ENCODE measurements at places on chromosomes 2 and 18.

DNA sequence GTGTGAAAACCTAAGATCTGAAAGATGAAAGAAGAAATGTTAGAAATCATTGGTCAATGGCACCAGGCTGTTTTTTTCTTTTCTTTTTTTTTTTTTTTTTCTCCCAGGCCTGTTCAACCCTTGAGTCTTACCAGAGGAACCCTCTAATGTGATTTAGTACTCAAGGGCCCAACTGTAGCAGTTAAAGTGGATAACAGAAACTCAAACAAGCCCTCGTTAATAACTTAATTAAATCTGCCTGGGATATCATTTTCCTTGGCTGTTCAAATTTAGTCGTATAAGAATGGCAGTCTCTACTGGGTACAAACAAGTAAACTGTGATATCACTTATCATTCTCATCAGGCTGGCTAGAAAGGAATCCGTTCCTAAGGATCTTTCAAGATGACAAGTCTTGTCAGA lies 16.5 kb downstream of the ARL4C start:
- DNase-seq, result no peak

- no peak for DNase-seq
These were observed 94.3 kb downstream of the ARHGAP15 start for GRCh38 chr2:143223556-143223955.

DNA sequence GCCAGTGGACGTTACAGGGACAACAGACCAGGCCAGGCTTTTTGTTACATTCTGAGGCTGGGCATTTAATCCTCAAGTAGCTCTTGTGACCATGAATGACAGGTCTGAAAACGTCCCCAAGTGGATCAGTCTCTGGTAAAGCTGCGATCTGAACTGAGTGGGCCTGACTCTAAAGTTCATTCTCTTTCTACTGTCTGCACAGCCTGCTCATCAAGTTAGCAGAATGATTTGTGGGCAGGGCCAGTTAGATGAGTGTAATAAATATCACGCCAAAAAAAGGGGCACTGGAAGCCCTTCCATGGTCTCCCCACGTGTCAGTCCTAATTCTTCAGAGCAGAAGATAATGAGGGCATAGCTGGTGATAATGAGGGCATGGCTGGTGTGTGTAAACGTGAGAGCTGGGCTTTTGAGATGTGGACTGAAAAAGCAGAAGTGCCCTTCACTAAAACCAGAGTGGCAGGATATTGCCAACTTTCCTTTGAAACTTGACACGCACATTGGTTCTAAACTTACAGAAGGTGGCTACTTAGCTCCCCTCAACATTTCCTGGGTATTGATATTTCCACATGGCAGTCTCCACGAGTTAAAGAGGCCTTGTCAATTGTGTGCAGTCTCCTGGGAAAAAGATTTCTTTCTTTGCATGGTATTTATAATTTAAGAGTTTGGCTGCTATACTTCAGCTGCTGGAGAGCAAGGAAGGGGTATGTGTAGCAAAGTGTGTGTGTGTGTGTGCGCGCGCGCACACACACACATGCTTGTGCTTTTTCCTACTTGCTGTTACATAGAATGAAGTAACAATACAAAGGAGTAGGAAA lies 72.7 kb upstream of the LYPD6B start:
- no peak for DNase-seq

- DNase-seq, result no peak
These were observed at the start of gene PTH2R for GRCh38 chr2:208406474-208407451. Gene PTH2R, plus strand, starts transcription at chr2:208406792. Its CDS starts 252 bp downstream, at chr2:208407044.

- no peak for DNase-seq
These were observed 22.1 kb upstream of the PXDN start for GRCh38 chr2:1766425-1766824.

DNA sequence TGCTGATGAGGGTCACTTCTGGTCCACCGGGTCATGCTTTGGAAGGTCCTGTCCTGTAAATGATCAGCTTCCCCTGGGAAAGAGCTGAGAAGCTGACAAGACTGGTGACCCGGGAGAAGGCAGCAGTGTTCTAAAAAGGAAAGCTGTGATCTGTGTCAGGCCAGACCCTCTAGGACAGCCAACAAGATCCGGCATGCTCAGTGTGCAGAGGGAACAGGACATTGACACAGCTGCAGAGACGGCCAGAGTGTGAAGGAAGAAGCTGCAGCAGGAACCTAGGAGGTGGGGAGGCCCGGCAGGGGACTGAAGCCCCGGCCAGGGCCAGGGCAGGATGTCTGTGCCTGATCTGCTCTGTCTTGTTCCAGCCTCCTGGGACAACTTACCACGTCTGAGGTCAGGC lies 372.7 kb upstream of the ID2 start:
- no peak for DNase-seq

- DNase-seq, result no peak
These were observed 11.0 kb downstream of the NPC1 start for GRCh38 chr18:23575309-23575651.

GRCh38 chr2:48272199-48272598 lies 257.8 kb upstream of the STON1 start:
- DNase-seq, result no peak

- DNase-seq, result no peak
These were observed 105.9 kb upstream of the ID2 start for GRCh38 chr2:8575834-8576423.

- no peak for DNase-seq
These were observed 144.8 kb downstream of the LDLRAD4 start for GRCh38 chr18:13363359-13363758.

DNA sequence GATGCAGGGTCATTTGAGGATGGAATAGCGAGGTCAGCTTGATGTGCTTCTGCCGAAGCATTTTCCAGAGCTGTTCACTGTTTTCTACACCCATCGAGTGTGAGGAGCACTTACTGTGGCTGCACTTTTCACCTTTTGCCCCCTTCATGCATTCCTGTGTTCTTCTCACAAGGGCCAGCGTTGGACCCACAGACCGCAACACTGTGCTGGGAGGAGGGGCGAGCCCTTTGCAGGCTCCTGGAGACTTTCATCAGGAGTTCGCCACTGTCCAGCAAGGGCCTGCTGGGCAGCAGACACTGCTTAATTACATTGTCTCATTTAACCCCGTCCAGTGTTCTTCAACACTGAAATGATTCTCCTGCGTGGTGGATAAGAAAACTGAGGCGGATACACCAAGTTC lies 29.9 kb downstream of the CYP26B1 start:
- no peak for DNase-seq

DNA sequence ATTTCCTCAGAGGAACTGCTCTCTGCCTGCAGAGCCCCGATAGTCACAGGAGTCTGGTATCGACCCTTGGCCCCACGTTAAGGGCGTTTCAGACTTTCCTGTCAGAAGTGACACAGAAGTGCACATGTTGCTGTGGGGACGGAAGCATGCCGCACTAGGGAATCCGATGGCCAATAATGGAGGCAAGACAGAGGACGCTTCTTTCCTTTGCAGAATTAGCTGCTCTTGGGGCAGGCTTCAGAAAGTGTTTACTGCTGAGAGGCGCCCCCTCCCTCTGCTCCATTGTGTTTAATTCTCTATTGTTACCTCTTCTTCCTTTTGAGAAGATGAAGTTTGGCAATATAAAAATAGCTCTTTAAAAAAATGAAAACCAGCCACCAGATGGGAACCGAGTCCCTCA lies 118.6 kb upstream of the EML6 start:
- DNase-seq, result no peak

GRCh38 chr2:55229221-55229620 lies 2.9 kb downstream of the CLHC1 start:
- no peak for DNase-seq

DNA sequence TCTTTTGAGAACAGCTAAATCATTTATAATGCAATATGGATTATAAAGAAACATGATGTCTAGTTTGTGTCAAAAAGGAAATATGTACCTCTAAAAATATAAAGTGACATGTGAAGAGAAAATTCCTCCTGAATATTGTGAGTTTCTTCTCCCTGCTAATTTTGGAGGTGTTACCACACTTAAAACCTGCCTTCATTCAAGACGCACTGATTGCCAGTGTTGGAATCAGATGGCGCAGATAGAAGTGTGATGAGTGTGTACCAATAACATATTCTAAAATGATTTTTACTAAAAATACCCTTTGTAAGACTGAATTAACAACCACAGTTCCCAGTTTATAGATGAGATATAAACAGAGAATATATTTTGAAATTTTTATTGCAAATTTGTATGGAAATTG lies 681.8 kb upstream of the LRATD1 start:
- no peak for DNase-seq

GRCh38 chr2:197377670-197378069 lies 57.2 kb downstream of the SF3B1 start:
- DNase-seq, result no peak

GRCh38 chr2:101416609-101417008 lies 29.3 kb upstream of the CREG2 start:
- no peak for DNase-seq

GRCh38 chr18:50126471-50126870 lies 68.5 kb downstream of the MYO5B start:
- DNase-seq, result no peak

GRCh38 chr18:45541421-45541820 lies 73.9 kb upstream of the SLC14A2 start:
- DNase-seq, result no peak

DNA sequence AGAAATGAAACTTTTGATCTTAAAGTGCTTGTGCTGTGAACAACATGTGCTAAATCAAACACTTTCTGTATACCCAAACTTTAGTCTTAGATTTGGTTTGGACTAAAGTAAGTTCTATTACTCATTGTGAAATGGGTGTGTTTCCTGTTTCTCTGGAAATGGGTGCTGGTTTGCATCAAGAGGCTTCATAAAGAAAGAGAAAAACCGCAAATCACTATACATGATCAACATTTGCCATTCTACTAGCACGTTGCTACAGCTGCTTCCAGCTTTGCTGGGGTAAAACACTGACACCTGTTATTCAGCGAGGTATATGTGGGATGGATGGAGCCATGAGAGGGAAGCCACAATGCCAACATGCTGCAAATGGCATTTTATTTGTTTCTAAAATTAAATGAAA lies 547.0 kb upstream of the ACVR2A start:
- DNase-seq, result no peak

DNA sequence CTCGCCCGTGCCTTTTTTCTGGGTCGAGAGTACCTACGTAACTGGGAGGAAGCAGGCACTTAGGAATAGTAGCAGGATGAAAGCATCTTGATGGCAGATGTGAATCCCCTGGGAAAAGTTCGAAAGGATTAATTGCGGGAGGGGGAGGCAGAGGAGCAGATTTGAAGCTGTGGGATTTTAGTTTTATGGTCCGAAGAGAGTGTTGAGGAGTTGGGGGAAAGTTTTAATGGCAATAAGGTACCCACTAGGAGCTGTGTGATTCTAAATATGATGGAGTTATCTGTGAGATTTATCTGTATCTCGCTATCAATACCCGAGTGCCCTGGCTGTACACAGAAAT lies 1.1 kb downstream of the AGFG1 start:
- DNase-seq, result no peak

DNA sequence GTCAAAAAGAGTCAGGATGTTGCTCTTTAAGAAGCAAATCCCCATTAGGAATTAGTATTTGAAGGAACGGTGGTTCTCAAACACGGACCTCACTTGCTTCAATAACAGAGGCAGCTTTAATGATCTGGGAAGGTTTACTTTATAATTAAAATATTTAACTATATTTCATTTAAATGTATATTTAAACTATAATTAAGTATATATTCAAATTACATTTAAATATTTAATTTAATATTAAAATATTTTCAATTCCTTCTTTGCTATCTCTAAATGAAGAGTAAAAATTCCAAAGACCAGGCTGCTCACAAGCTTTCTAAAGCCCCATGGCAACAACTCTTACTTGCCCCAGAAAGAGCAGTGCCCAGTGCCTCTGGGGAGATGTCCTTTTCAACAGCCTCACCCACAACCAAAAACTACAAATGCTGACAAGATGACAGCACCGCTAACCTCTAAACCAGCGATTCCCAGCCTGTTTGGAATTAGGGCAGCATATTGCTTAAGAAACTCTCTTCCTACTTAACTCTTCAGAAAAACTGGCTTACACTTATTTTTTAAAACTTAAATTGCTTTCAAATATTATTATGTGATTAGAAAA lies 62.9 kb upstream of the POU3F3 start:
- DNase-seq, result no peak

DNA sequence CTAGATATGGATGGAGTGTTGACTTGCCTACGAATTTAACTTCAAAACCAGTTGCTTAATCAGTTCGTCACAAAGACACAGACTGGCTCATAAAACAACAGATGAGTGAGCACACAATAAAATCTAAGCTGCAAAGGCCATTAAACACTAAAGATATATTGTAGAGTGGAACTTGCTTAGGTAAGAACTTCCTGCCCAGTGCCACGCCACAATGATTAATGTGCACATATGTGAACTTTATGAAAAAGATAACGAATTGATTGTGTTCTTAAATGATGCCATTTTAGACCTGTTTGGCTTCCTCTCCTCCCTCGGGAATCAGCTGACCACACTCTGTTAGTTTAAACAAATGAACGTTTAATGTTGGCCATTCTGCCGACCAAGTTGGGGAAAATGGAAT lies 2031.3 kb upstream of the CELF4 start:
- DNase-seq, result no peak

DNA sequence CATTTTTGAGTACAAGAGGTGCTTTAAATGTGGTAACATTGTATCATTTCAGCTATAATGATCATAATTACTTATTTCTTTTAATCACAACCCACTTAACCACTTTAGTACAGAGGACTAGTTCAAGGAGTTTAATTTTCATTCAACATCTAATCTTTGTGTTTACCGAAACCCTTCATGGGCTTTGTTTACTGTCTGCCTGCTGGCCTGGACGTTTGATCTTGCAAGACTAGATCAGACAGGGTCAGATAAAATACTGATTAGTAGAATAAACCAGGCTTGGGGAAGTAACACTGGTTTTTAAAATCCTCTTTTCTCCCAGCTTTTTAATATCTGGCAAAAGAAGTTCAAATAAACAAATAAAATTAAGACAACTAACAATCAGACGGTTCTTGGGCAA lies 93.6 kb downstream of the SATB2 start:
- no peak for DNase-seq

DNA sequence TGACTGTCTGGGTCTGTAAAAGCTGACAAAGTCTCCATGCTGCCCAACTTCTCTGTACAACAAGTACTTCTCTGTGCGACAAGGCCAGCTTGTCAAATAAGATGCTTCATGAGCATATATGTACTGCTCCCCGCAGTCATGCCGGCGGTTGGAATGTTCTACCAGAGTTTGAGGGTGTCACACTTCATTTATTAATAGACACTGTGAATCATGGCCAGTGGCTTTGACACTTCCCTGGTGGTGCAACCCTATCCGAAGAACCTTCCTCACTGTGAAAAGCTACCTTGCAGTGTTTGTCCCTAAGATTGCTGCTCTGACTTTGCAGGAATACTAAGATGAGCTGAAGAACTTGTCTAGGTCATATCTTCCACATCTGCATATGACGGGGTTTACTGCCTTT lies 120.9 kb upstream of the NRP2 start:
- no peak for DNase-seq

- DNase-seq, result no peak
These were observed 496 bp downstream of the SUCLG1 start for GRCh38 chr2:84458551-84459017.

Measured in activated CD8-positive, alpha-beta memory T cell treated with anti-CD3 and anti-CD28 coated beads for 1 hour (primary cell).